Adrenal gland (tissue), 19 donors: ENCODE measurements at places on chromosomes 2 and 18. TPM values are rescaled to one million over a fixed set of nuclear protein-coding genes. Genes with fewer than 3 reads are reported as not detected.

DNA sequence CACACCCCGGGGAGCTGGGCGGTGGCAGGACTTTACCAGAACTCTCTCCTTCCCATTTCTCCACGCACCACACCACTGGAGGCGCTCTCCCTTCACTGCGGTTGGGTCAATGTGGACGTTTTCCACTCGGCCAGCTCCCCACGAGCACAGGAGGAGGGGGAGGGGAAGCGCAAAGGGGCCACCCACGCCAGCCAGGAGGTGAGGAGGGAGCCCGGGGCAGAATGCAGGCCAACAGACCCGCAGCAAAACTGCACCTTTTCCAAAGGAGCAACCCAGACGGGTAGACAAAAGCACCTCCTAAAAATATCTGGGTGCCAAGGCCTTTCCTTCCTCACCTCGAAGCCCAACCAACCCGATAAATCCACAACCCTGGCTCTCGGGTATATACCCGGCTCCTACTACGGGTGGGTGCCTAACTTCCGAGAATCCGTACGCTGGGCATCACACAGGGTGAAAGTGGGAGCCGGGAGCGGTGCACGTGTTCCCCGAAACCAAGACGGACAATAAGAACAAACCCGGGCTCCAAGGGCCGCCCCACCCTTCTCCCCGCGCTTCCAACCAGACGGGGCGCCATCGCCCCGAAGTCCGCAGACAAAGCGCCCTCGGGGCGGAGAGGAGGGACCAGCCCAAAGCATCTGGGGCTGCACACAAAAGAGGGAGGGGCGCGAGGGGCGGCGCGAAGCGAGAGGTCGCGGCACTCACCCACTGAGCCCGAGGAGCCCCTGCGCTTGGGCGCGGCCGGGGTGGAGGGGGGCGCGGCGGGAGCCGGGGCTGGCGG, 1.0 kb downstream of the RTN4 start:
- peak; percentile 89 for DNase-seq

The TMEM37 gene
- total RNA-seq = 11.3 TPM

The GALNT13 gene
- 0.54 TPM for total RNA-seq

GRCh38 chr2:67842375-67842959, 220.3 kb downstream of the C1D start:
- peak; percentile 5 for DNase-seq

DNA sequence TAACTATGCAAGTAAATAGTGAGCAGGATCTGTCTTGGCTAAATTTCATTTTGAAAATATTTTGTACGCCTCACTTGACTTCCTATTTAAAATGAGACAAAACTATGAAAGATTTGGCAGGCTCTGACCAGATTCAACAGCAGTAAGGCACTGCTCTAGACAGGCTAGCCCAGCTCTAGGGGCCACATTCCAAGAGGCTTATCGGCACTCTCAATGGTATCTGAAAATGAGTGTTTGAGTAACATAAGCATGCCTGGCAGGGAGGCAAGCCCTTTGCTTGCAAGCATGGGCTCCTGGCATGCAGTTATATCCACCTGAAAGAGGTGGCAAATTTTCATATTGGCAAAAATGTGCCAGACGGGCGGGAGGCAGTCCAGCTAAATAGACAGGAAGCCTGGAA, 10.5 kb downstream of the CAPN13 start:
- DNase-seq = no peak

The SPATA3 gene
- not detected for total RNA-seq

GRCh38 chr2:71275939-71276310, 49.0 kb upstream of the PAIP2B start:
- DNase-seq = no peak

The PDE11A gene
- 0.56 TPM for total RNA-seq

DNA sequence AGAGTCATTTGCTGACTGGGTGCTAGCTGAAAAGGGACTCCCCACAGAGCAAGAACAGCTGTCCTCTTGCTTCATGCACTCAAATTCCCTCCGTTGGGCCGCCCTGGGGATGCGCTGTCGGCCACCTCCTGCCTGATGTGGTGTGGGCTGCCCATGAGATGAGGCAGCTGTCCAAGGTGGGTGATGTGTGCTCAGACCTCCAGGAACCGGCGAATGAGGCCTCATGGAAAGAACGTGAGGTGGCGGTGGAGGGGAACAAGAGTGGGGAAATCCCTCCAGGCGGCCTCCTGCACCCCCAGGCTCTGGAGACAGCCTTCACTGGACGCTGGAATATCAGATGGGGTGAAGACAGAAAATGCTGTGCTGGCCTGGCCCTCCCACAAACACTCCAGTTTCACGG, 79.8 kb downstream of the LONRF2 start:
- DNase-seq = no peak

- DNase-seq = no peak
Observed at GRCh38 chr2:71555798-71556454, 102.6 kb downstream of the DYSF start.

GRCh38 chr2:43538034-43538670, 57.7 kb downstream of the THADA start:
- no peak for DNase-seq

The MTLN gene
- 97.9 TPM for total RNA-seq

GRCh38 chr2:240579771-240580614, 6.5 kb upstream of the CAPN10 start:
- DNase-seq = peak; percentile 93

GRCh38 chr2:172905937-172906811, 169.5 kb upstream of the MAP3K20 start:
- DNase-seq = peak; percentile 77

The TRIB2 gene
- total RNA-seq = 90.6 TPM

DNA sequence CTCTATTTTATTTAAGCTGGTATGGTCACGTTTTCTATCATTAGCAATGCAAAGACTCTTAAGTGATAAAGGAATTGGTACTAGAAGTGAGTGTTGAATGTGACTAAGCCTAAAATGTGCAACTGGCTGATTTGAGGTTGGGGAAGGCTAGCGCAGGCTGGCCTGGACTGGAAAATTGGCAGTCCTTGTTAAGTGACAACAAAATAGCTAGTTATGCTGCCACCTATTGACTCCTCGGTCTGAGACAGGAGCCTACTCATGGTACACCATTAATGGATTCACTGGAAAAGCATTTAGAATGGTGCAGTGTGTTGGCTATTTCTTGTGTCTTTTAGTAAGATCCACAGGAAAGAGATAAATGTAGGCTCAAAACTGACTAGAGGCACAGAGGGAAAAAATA, 5.7 kb upstream of the WIPF1 start:
- peak; percentile 60 for DNase-seq

DNA sequence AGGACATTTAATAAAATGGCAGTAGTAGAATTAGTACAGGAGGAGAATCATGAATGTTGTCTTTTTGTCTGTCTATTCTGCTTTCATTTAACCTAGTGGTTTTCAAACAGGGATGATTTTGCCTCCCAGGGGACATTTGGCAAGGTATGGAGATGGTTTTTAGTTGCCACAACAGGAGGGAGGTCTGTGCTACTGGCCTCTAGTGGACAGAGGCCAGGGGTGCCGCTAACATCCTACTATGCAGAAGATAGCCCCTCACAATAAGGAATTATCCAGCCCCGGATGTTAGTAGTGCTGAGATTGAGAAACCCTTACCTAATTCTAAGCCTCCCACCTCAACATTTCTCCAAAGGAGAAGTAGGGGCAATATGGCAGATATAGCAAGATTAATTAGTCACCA, 18.3 kb downstream of the FASTKD2 start:
- DNase-seq = no peak

DNA sequence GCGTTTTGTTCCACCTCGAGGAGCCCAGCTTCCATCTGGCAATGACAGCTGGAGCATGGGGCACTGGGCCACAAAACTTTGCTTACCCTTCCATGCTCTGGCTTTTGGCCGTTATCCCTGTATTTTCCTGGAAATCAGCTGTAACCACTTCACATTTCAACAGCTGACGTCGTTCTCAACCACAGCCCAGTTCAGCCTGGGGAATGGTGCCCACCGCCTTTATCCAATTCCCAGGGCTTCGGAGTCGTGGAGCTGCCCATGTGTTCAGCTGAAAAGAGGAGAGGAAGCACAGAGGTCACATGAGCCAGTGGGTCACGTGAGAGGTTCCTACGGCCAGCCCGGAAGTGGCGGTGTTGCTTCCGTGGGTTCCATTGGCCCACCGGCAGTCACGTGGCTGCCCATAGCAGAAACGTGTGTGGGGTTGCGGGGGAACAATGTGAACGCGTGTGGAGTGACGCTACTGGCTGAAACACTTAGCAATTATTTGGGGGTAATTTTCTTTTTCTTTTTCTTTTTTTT, 16.7 kb upstream of the EDAR start:
- no peak for DNase-seq

The RAX gene
- not detected for total RNA-seq

- DNase-seq = no peak
Observed at GRCh38 chr2:185757356-185757755, 18.8 kb downstream of the FSIP2 start.

The C2orf80 gene
- total RNA-seq = not detected

GRCh38 chr2:70132244-70133126, 45.2 kb downstream of the PCBP1 start:
- DNase-seq = peak; percentile 52

DNA sequence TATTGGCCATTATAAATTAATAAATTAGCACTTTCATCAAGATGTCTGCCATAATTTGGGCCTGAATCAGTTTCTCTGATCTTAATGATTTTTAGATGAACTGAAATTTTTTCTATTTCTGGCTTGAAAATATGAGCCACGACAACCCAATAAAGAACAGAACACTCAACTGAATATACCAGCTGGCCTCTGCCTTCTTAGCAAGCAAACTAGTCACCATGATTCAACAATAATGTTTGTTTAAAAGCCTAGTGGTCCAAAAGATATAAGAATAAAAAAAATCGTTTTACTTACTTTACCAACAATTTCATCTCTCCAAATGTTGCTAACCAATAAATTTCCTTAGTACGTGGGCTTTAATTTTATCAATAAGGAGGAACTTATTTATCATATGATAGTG, 66.7 kb upstream of the TTN start:
- no peak for DNase-seq

GRCh38 chr2:123971564-123972318, 53.3 kb upstream of the CNTNAP5 start:
- DNase-seq = no peak

DNA sequence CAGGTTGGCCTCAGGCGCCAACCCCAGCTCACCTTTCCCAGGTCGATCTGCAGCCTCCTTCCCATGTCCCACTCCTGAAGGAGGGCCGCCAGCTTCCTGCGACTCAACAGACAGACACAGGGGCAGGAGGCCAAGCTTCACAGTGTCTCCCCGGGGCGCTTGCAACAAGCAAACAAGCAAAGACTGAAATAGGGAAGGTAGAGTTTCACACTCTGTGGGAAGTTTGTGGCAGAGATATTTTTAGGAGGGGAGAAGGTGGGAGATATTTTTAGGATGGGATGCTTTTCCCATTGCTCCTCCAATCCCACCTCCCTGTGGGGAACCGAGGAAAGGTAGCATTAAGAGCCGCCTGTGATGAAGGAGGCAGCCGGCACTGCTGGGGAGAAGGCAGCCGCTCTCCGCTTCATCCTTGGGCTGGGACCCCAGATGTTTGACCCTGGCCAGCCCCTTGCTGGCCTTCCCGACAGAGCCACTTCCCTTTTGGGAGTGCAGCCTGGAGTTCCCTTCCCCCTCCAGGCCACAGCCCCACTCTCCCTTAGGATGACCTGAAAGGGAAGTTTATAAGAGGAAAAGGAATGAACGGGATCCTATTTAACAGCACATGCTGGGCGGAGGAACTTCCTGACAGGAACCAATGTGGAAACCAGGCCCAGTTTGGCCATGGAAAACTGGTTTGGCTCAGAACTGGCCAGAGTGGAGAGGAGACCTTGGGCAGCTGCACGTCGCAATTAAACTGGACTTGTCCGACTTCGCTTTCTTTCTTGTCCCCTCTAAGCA, 142.2 kb upstream of the SMAD2 start:
- peak; percentile 60 for DNase-seq

The CCDC85A gene
- 0.83 TPM for total RNA-seq

The SP3 gene
- total RNA-seq = 56.3 TPM

The SKA1 gene
- 0.30 TPM for total RNA-seq

The PROKR1 gene
- total RNA-seq = 0.69 TPM

The VWA3B gene
- not detected for total RNA-seq

The NT5C1B gene
- not detected for total RNA-seq

DNA sequence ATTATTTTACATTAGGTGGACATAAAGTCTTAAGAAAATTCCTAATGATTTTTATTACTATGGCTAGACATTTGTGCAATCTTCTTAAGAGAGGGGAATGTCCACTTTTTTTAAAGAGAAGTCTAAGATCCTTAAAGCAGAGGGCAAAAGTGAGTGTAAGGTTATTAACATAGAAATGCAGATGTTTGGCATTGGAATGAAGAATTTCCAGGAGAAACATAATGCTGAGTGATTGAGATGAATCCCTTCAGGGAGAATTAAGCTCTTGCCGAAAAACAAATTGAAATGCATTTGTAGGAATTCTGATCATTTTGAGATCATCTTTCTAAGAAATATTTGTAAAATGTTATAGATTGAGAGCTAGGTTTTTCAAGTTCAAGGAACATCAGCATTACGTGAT, 15.0 kb downstream of the FAM124B start:
- no peak for DNase-seq
